ENCODE measurements at places on chromosomes 6 and 20.

DNA sequence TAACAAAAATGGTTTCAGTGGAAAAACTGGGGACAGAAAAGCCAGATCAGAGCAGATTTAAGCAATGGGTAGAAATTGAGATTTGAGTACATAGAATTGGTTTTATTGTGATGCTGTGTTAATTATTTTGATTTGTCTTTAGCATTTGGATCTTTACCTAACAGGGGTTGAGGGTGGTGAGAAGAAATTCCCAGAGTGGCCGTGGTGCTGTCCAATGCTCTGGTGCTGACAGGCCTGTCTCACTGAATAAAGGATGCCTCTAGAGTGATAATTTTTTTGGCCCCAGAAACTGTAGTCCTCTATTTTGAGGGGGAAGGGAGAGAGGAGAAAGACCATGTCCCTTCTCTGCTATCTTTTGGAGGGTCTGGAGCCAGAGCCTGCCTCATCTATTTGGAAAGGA lies 79.1 kb downstream of the LYRM2 start:
- H3K4me3 ChIP-seq, result no peak overlapping the region
- no peak for DNase-seq
- no peaks in the 10 kb centered on the region for H3K4me1 ChIP-seq
- H3K27me3 ChIP-seq, result no peaks in the 10 kb centered on the region
- no peaks in the 10 kb centered on the region for H3K36me3 ChIP-seq
- no peak overlapping the region for H3K27ac ChIP-seq

GRCh38 chr6:19380293-19380692 lies 456.9 kb upstream of the ID4 start:
- DNase-seq, result no peak
- no peaks in the 10 kb centered on the region for H3K36me3 ChIP-seq
- H3K4me3 ChIP-seq, result no peak overlapping the region
- peak overlapping the region; percentile 58 for H3K27ac ChIP-seq
- peaks cover 21% of the 10 kb centered on the region for H3K4me1 ChIP-seq

GRCh38 chr6:105774247-105774646 lies 311.9 kb upstream of the PRDM1 start:
- H3K36me3 ChIP-seq, result no peaks in the 10 kb centered on the region
- H3K27me3 ChIP-seq, result no peaks in the 10 kb centered on the region
- H3K4me3 ChIP-seq, result no peak overlapping the region

DNA sequence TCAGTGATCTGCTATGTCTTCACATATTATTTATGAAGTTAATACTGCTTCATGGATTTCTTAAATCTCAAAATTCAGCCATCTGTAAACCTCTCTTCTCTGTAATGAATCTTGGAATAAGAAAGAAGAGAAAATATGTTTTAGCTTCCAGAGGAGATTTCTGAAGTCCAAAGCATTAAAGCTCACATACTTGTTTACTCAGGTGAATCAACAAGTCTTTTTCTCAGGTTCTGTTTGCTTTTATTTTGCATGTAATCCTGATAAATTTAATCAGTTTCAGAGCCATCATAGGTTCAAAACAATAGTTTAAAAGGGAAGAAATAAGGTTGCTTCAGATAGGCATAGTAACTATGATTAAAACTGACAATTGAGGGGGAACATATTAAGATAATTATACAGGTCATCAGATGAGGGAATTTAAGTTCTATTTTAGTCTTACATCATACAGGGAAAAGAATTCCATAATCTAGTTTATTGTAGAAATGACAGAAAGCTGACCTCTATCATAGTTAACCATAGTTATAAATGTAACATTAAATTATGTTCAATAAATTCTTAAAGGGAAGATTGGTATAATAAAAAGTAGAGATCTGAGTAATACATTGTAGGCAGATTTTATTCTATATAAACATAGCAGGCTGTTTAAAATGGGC lies 716.2 kb downstream of the EYS start:
- no peak overlapping the region for H3K27ac ChIP-seq
- DNase-seq, result no peak
- no peaks in the 10 kb centered on the region for H3K36me3 ChIP-seq
- no peak overlapping the region for H3K4me3 ChIP-seq

DNA sequence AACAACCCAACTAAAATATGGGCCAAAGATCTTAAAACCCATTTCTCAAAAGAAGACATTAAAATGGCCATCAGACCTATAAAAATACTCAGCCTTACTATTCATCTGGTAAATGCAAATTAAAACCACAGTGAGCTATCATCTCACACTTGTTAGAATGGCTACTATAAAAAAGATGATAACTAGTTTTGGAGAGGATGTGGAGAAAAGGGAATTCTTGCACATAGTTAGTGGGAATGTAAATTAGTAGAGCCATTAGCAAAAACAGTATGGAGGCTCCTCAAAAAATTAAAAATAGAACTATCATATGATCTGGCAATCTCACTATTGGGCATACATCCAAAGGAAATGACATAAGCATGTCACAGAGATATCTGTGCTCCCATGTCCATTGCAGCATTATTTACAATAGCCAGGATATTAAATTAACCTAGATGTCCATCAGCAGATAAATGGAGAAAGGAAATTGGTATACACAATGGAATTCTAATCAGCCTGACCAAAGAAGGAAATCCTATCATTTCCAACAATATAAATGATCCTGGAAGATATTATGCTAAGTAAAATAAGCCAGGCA lies 2.9 kb downstream of the SIRPB1 start:
- no peak overlapping the region for H3K27ac ChIP-seq
- H3K36me3 ChIP-seq, result no peaks in the 10 kb centered on the region
- no peaks in the 10 kb centered on the region for H3K4me1 ChIP-seq
- no peak overlapping the region for H3K4me3 ChIP-seq
